ENCODE measurements at places on chromosomes 3 and 15.
A peak's percentile ranks its signal among the peaks of the same experiment; 100 is the strongest.

DNA sequence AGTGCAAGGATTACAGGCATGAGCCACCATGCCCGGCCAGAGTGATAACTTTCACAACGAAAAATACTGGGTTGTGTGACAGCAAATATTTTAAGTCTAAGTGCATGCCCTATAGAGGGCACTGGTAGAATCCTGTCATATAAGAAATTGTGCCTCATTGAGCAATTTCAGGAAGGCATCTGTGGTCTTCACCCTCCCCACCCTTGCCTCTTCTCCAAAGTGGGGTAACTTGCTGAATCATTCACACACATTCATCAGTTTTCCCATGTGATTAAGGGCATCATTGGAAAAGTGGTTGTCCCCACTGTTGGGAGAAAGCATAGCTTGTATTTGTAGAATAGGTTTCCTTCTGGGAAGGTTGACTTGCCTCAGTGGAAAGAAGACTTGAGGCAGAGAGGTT, 9.2 kb downstream of the MITF start:
- no peak for DNase-seq

DNA sequence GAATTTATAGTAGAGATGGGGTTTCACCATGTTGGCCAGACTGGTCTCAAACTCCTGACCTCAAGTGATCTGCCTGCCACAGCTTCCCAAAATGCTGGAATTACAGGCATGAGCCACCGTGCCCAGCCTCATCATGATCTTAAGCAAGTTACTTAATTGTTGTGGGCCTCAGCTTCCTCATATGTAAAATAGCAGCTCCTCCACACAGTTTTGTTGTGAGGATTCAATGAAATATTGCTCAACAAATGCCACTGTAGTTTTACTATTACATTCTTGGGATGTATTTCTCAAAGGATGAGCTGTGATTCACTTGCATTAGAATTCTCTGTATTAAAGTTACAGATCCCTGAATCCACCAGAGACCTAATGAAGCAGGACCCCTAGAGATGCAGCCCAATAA, 168.8 kb downstream of the ADAMTS9 start:
- peak; percentile 56 for DNase-seq

- DNase-seq = no peak
Measured at GRCh38 chr3:150038830-150039229, 68.1 kb upstream of the PFN2 start.

DNA sequence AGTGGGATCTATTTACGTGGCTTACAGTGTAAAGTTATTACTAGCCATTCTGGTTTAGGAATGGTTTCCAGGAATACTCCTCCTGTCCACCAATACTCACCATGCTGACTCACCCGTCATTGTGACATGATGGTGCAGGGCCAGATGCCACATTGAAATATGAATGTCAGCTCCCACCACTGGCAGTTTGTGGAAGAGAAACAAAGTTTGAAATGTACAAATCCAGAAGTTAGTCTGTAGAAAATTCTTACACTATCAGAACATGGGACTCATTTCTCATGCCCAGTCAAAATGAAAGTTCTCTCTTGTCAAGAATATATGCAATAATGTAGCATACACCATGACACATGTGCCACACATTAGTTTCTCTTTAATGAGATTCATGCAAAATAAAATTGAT, 14.4 kb upstream of the TSPAN3 start:
- DNase-seq = peak; percentile 66

DNA sequence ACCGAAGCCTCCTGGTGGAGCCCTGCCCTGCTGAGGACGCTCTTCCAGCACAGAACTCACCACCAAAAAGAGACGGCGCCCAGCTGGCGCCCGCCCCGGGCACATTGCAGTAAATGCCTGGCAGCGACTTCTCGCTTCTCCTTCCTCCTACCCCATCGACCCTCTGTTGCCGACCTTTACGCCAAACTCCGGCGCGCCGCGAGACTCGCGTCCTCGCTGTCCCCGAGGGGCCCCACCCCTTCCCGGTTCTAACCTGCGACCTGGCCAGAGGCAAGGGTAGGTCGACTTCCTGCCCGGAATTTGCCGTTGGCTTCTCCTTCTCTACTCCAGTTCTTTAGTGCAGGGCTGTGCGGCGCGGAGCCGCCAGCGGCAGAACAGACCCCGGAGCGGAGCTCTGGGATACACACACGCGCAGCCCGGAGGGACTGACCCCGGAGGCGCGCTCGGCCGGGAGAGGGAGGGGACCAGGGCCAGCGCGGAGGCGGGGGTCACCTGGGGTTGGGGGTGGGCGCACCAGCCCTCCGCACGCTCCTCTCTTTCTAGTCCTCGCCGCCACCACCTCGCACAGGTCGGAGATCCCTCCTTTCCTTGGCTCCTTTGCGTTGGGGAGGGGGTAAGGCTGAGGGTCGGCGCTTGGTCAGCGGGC, 226.6 kb upstream of the AZI2 start:
- DNase-seq = peak; percentile 2

- DNase-seq = no peak
Measured at GRCh38 chr3:177811835-177812234, 614.6 kb upstream of the TBL1XR1 start.

Measured in fibroblast of skin of right biceps (primary cell).